ENCODE measurements at places on chromosomes 1 and 21.

- DNase-seq: no peak
Observed at GRCh38 chr1:223175032-223175431, 32.0 kb upstream of the TLR5 start.

- DNase-seq: no peak
Observed at GRCh38 chr21:14313300-14313699, 69.6 kb downstream of the HSPA13 start.

DNA sequence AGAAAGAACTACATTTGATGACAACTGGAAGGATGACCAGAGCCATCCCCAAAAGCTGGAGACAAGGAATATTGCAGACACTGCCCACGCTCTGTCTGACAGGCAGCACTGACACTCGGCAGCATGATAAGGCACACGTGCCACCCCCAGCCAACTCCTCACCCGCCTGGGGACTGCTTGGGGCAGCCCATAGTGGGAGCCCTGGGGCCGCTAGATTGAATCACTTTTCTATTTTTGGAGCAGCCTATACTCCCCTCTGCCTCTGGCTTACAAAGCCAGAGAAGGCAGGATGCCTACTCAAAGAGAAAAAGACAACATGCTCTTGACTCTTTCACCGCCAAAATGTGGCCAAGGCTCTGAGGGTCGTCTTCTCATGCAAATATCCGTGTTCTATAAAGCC, 1.3 kb downstream of the SMG5 start:
- DNase-seq: peak; percentile 56

DNA sequence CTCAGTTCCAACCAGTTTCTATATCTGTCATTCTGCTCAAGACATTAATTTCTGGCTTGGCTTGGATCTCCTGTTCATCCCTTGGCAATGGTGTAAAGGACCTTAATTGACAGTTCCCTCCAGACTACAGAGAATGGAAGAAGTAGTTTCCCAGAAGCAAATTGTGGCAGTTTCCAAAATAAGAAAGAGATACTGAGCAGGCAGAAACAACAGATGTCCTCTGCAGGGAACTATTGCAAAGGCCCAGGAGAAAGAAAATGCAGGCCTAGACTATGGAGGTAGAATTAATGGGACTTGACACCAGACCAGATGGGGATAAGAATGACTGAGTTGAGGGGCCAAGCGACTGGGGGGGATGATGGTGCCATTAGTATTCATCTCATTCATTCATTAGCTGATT, 6.1 kb upstream of the AK2 start:
- no peak for DNase-seq

DNA sequence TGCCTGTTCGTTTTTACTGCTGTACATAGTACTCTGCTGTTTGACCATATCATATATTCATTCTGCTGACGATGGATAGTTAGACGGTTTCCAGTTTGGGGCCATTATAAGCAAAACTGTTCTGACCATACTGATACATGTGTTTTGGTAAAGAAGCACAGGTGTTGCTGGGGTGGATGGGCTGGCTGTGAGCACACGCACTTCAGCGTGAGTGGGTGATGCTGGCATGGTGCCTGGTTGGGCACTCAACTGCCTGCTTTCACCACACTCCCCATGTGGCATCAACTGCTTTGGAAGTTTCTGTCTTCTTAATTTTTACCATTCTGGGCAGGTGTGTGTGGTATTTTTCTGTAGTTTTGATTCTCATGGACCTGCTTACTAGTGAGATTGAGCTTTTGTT, 37.3 kb downstream of the ADARB1 start:
- no peak for DNase-seq

GRCh38 chr1:34511802-34512201, 243.0 kb upstream of the GJB5 start:
- DNase-seq: no peak

DNA sequence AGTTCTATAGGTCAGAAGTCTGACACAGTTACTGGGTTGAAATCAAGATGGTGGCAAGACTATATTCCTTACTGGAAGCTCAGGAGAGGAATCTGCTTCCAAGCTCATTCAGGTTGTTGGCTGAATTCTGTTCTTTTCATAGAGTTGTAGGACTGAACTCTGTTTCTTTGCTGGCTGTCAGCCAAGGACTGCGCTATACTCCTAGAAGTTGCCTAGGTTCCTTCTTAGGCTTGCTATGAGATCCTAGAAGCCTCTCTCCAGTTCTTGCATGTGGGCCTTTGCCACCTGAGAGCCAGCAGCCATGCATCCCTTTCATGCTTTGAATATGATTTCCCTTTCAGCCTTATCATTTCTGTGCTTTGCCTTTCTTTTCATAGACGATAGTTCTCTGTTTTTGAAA, 176.4 kb downstream of the RPS6KC1 start:
- no peak for DNase-seq

GRCh38 chr1:244030481-244031040, 20.5 kb upstream of the ZBTB18 start:
- no peak for DNase-seq

DNA sequence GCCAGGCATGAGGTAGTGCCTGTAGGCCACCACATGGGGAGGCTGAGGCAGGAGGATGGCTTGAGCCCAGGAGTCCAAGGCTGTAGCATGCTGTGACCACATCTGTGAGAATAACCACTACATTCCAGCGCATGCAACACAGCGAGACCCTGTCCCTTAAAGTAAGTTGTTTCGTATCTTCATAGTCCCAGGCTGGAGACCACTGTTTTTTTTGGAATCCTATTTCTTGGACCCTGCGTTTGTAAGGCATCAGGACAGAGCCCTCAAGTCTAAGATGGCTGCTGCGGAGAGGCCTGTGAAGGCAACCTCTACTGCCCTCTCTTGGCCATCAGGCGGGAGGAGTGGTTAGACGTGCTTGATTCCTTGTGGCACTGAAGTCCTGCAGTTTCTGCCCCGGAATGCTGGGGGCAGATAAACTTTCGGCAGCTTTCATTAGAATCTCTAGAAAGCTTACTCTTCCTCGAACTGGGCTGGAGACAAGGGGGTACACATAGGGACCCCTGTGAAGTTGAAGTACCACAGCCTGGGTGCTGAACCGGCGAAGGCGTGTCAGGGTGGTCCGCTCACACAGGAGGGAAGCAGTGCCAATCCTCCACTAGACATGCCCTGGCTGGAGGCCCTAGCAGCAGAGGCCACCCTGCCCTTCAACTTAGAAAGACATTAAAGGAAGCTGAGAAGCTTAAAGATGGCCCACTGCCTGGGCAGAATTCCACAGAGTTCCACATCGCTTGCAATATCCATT, 36.6 kb downstream of the RABIF start:
- DNase-seq: no peak

GRCh38 chr21:19463966-19464365, 1060.4 kb upstream of the TMPRSS15 start:
- DNase-seq: no peak

GRCh38 chr1:216075339-216075738, 347.9 kb downstream of the USH2A start:
- DNase-seq: no peak

GRCh38 chr1:203039609-203040512, 13.6 kb downstream of the PPFIA4 start:
- no peak for DNase-seq
